Tibial nerve (tissue), 4 donors: ENCODE measurements at places on chromosomes 4 and X.

DNA sequence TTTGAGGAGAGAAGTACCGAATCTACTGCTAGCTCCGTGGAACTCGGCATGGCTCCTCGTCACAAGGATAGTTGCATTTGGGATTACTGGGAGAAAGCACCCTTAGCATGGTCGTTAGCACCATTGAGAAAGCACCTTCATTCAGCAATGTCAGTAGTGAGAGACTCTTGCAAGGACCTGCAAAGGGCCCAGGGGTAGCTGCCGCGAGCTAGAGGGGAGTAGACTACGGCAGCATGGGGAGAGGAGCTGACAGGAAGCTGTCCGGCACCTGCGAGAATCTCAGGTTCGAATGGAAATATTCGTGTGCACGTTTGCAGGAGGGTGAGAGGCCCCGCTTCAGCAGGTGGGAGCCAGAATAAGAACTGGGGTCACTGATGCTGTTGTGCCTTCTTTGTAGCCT, 20.2 kb downstream of the TLR10 start:
- no peak for DNase-seq

- no peak for DNase-seq
These were observed 3.0 kb downstream of the RAP2C start for GRCh38 chrX:132216283-132216682.

- no peak for DNase-seq
These were observed 32.2 kb upstream of the MAGEA10 start for GRCh38 chrX:152170621-152171020.

DNA sequence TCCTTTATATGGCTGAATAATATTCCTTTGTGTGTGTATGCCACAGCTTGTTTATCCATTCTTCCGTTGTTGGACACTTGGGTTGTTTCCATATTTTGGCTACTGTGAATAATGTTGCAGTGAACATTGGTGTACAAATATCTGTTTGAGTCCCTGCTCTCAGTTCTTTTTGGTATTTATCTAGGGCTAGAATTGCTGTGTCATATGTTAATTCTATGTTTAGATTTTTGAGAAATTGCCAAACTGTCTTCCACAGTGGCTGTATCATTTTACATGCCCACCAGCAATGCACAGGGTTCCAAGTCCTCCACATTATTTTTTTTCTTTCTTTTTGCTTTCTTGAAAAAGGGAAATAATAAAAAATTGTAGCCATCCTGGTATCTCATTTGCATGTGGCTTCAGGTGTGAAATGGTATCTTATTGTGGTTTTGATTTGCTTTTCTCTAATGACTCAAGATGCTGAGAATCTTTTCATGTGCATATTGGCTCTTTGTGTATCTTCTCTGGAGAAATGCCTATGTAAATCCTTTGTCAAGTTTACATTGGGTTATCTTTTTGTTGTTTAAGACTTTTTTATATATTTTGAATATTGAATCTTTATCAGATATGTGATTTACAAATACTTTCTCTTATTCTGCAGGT, 129.7 kb downstream of the RAPGEF2 start:
- no peak for DNase-seq

- DNase-seq, result no peak
These were observed 39.2 kb upstream of the MSMO1 start for GRCh38 chr4:165288226-165288625.

DNA sequence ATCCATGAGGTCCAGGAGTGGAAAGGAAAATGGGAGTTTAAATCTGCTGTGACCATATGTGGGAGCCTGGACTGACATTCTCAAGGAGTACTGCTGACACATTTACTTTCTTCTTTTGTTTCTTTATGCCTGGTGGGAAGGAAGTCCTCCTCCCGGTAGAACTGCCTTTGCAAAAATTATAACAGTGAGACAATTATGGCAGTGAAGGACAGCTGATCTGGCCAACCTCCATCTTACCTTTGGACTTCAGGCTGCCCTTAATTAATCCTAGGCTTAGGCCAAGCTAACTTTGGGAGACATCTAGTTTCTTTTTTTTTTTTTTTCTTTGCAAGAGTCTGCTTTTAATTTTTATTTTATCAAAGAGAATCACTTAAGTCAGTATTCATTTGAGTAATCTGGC, 61.3 kb downstream of the SPINK2 start:
- no peak for DNase-seq

DNA sequence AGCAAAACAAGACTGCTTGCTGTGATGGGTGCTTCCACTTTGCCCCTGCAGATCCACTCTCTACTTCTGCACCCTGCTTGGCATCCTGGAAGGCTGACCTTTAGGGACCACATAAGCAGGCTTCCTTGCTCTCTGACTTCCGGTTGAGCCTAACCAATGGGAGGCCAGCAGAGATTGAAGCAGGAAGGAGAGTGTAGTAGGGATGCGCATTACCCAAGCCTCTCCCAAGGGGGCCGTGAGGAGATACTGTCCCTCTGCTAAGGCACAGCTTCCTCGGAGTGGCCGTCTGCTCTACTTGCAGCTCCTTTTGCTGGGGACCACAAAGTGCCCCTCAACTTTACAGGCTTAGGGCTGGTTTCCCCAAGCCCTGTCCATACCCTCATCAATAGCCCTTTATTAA, 624.3 kb upstream of the TENM3 start:
- no peak for DNase-seq

DNA sequence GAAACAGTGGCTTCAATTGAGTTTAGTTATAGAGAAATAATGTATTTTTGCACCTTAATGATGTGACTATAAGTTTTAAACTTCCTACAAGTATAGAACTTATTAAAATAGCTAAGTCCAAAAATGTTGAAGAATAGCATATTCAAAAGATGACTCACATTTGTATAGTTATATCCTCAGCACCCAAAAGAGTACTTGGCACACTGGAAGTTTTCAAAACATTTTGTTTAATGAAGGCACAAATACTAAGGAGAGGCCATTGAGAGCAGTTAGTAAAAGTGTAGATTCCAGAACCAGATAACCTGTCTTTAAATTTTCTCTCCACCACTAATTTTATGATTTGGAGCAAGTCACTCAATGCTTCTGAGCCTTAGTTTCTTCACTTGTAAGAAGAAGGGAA, 226.9 kb upstream of the MID1 start:
- DNase-seq, result no peak

- DNase-seq, result no peak
These were observed 57.4 kb downstream of the DCK start for GRCh38 chr4:71050809-71051208.

- DNase-seq, result peak; percentile 33
These were observed 69.8 kb downstream of the SHROOM3 start for GRCh38 chr4:76504613-76505465.

- no peak for DNase-seq
These were observed 176.9 kb upstream of the ARSJ start for GRCh38 chr4:114156371-114156770.

DNA sequence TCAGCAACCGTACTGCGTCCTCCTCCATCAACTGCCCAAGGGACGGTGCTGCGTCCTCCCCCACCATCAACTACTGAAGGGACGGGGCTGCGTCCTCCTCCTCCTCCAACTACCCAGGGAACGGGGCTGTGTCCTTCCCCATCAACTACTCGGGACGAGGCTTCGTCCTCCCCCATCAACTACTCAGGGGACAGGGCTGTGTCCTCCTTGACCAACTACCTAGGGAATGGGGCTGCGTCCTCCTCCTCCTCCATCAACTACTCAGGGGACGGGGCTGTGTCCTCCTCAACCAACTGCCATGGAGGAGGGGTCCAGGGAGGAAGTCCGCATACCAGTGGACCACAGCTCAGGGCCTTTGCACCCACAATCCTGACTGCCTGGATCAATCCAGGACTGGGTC, 24.4 kb downstream of the PPP2R3B start:
- no peak for DNase-seq

DNA sequence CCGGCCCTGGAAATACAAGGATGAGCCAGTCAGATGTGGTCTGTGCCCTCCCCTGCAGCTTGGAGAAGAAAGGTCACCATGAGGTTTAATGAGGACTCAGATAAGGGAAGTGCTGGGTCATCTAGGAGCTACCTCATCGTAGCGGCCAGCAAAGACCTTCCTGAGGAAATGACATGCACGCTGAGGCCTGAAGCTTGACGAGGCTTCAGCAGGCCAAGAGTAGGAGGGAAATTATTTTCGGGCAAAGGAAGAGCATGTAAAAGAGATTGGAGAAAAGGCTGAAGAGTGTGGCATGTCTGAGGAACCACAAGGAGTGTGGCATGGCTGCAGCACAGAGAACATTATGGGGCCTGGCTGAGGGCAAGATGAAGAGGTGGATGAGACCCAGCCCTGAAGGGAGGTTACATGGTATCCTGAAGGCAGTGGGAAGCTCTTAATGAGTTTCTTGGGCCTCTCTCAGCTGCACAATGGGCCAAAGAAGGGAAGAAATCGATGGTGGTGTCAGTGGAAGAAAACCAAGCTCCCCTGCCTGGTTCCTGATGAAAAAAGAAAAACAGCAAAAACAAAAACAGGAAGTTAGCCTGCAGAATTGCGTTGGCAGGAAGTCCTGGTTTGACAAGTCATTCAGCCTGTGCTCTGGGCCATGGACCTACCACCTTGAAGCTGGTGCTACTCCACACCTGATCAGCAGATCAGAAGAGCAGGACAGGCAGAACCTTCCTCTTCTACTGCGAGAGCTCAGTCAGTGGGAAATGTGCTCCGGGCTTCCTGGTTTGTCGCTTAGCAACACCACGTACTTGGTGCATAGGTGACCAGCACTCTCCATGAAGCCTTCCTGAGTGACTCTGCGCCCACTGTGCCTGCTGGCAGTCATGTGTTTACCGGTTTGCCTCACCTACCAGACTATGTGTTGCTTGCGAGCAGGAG, 134.5 kb upstream of the KLF3 start:
- DNase-seq, result no peak

- DNase-seq, result no peak
These were observed 1444.2 kb downstream of the ADGRL3 start for GRCh38 chr4:62644372-62644771.

- DNase-seq, result no peak
These were observed 8.9 kb downstream of the CCNA2 start for GRCh38 chr4:121814756-121815155.

DNA sequence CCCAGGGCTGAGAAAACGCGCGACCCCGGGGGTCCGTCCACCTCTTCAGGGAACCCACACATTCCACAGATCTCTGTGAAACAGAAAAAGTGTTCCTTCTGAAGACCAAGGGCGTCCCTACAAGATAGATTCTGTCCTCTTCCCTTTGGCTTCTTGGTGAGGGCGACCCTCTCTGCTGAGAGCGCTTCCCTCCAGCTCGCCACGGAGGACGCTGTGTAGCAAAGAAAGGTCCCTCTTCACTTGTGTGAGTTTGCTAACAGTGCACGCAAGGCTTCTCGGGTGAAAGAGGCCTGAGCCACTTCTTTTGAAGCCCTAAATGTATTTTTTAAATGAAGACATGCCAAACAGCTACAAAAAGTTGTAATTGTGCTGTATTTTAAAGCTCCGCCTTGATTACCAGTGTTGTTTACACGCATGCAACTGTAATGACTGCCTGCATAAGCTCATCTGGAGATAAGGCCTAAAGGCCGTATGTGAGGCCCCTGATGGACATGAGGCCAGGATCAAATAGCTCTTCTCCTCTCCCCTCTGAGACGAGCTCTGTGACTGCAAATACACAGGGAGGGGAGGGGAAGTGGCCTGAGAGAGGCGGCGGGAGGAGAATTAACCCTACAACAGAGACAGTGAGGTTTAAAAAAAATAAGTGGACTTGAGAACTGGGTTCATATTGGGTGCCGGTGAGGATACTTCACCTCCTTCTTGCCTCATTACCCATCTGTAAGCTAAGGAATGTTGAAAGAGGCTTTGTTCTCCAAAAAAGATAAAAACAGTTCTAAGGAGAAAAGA, 95.5 kb downstream of the SOWAHB start:
- DNase-seq, result no peak

GRCh38 chrX:67998540-67998939, 434.8 kb downstream of the OPHN1 start:
- DNase-seq, result no peak

DNA sequence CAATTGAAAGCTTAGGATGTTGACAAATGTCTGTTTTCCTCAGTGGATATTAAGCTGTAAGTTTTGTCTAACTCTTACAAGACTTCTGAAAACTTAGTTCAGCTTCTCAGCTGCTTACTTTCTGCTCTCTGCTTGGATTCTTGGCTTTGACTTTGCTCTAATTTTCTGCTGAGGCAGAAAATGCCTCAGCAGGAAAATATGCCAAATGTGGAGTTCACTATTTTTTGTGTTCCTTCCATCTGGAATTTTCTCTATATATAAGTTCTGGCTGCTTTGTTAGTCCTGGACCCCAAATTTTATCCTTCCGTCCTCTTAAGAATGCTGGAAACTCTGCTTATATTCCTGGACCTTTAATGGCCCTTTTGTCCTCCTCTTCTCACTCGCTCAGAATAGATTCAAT, 352.6 kb upstream of the NWD2 start:
- no peak for DNase-seq

DNA sequence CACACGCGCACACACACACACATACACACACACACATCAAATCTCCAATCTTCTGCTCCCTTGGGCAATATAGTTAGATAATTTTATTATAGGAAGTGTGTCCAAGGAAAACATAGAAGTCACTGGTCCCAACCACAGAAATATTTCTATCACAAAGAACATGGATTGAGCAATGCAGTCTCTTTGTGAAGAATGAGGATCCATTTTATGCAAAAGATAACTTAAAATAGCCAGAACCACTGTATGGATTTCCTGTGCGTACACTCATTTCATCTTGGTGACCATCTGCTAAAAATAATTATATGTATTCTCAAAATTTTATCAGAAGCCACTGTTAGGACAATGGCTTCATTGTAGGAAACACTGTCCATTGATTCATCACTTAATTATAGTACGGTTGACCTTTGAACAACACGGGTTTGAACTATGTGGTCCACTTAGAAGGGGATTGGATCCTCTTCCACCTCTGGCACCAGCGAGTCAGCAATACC, 169.6 kb upstream of the MXRA5 start:
- DNase-seq, result no peak

GRCh38 chrX:101409043-101409442, 1.0 kb downstream of the HNRNPH2 start:
- DNase-seq, result no peak

DNA sequence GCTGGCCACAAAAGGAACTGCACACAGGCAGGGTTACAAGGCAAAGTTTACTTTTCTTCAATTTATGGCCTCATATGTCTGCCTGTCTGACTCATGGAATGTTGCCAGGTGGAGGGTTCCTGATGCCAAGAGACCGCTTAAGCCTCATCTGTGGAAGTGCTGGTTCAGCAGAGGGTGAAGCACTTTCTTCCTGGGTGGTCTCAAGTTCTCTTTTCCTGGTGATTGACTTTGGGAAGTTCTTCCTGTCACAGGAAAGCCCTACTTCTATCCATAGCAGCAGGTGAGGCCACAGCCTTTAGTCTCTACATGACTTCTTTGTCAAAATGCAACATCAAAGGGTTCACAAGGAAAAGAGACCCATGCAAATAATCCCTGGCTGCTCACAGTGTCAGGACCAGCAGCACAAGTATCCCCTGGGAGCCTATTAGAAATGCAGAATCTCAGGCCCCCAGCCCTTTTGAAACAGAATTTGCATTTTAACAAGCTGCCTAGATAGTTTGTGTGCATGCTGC, 81.4 kb upstream of the IGFBP7 start:
- no peak for DNase-seq

GRCh38 chrX:124338733-124339514, 6.5 kb downstream of the TEX13D start:
- no peak for DNase-seq

- DNase-seq, result no peak
These were observed 22.0 kb downstream of the KLHL15 start for GRCh38 chrX:24005028-24005427.
